ENCODE measurements at places on chromosomes 7 and 10.

DNA sequence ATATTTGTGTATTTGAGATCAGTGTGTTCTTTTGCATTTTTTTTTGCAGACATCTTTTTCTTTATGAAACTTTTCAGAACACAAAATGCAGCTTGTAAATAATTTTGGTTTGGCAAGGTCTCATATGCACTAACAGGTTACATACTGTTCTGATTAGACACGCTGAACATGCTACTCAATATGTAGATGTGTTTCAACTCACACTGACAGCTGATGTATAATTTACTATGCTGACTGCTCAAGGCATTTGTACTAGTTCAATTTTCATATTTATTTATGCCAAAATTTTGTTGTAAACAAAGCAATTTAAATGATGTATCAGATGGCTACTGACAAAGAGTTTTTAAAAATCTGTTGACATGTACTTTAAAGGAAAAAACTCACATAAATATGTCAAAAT lies 123.8 kb downstream of the TFEC start:
- DNase-seq = no peak

- DNase-seq = no peak
These were observed 108.6 kb upstream of the GPR26 start for GRCh38 chr10:123557366-123558108.

GRCh38 chr10:70267161-70267933 lies 16.5 kb downstream of the NPFFR1 start:
- DNase-seq = no peak

DNA sequence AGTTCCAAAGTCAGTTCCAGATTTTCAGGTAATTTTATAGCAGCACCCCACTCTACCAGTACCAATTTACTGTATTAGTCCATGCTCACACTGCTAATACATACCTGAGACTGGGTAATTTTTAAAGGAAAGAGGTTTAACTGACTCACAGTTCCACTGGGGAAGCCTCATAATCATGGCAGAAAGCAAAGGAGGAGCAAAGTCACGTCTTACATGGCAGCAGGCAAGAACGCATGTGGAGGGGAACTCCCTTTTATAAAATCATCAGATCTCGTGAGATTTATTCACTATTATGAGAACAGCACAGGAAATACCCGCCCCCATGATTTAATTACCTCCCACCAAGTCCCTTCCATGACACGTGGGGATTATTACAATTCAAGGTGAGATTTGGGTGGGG lies 142.4 kb downstream of the AHR start:
- no peak for DNase-seq

DNA sequence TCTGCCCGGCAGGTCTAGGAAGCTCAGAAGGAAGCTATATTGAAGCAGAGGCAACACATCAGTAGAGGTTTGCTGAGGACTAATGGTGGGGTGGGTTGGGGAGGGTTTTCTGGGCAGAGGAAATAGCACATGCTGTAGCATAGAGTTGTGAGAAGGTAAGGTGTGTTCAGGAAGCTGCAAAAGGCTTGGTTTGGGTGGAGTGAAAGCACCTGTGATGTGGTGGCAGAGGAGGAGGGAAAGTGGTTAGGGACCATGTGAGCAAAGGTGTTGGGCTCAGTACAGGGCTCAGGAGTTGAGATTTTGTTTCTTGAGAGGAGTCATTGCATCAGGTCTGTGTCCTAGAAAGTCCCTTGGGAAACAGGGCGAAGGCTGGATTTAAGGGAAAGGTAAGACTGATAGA lies 294.6 kb downstream of the SORCS3 start:
- no peak for DNase-seq

Measured in NCI-H524 (cell line).